Gastrocnemius medialis (tissue), 4 donors: ENCODE measurements at places on chromosomes 1 and 21. TPM values are rescaled to one million over a fixed set of nuclear protein-coding genes. Genes with fewer than 3 reads are reported as not detected.

- H3K4me1 ChIP-seq, result peaks cover 30% of the 10 kb centered on the region
- H3K4me3 ChIP-seq, result no peak overlapping the region
Observed at GRCh38 chr21:38916214-38916964, 110.7 kb downstream of the ETS2 start.

- H3K27ac ChIP-seq, result peak within 1 kb of the TSS; percentile 84
- DNase-seq, result no peak
- peak within 1 kb of the TSS; percentile 80 for H3K4me3 ChIP-seq
- H3K27me3 ChIP-seq, result no peaks in the 10 kb centered on the region
- H3K4me1 ChIP-seq, result peaks cover 34% of the 10 kb centered on the region
Observed at GRCh38 chr1:78045926-78046778, at the start of gene GIPC2. GIPC2 (plus strand) TSS chr1:78045966; CDS start chr1:78046095, 129 bp downstream.

DNA sequence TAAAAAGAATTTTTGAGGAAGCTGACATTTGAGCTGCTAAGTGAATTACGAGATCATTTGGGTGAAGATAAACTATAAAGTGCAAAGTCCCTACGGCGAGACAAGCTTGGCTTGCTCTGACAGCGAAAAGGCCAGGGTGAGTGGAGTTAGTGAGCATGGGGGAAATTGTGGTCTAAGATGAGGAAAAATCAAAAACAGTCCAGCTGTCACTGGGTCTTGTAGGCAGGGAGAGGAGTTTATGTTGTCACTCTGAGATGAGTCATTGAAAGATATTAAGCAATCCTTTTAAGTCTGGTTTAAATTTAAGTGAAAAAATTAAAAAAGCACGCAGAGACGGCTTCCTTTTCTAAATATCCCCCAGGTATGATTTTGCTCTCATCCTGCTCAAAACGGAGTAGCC lies 601.9 kb downstream of the MRPL39 start:
- no peaks in the 10 kb centered on the region for H3K36me3 ChIP-seq
- no peaks in the 10 kb centered on the region for H3K27me3 ChIP-seq
- no peaks in the 10 kb centered on the region for H3K4me1 ChIP-seq
- no peak overlapping the region for H3K27ac ChIP-seq
- DNase-seq, result no peak

TSTD1 gene
- 21.3 TPM for total RNA-seq

DNA sequence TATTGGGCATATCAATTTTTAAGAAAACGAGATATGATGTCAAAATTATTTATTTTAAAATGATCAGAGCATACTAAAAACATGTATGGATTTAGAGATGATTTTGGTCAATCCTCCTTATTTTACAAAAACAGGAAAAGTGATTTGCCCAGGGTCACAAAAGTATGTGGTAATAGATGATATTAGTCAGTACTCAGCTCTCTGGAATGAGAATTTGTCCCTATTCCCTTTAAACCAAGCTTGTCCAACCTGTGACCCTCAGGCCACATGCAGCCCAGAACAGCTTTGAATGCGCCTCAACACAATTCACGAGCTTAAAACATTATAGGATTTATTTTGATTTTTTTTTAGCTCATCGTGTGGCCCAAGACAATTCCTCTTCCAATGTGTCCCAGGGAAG lies 104.7 kb downstream of the AKT3 start:
- H3K27me3 ChIP-seq, result no peaks in the 10 kb centered on the region
- no peaks in the 10 kb centered on the region for H3K36me3 ChIP-seq
- no peak for DNase-seq
- no peak overlapping the region for H3K4me3 ChIP-seq
- peaks cover 6% of the 10 kb centered on the region for H3K4me1 ChIP-seq
